ENCODE measurements at places on chromosomes 13 and 19.

DNA sequence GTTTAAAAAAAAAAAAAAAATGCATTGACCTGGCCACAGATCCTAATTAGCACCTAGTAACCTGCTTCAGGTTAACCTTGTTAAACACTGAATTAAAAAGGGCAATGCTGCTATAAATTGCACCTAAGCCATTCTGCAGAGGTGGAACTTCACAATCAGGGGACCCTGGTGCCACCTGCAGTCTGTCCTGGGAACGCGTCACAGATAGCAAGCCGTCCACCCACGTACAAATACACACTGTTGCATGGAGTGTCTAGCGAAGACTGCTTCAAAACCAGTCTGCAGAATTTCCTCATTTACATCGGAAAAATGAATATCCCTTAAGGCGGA, 169.3 kb downstream of the COL4A1 start:
- DNase-seq, result peak; percentile 78

DNA sequence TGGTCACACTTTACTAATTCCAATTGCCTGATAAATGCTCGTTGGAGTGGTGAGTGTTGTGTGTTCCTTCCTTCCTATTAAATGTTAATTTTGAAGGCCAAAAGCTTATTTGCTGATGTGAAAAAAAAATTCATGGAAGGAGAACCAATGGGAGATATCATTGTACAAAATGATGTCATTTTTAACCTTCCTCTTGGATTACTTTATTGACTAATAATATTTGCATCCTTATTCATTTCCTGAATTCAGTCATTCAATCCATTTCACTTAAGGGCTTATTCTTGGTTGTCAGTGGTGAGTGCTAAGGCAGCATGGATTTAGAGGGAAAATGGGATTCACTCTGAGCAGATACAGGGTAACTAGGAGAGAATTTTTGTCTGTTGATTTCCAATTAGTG, 216.0 kb upstream of the HTR2A start:
- DNase-seq, result no peak

DNA sequence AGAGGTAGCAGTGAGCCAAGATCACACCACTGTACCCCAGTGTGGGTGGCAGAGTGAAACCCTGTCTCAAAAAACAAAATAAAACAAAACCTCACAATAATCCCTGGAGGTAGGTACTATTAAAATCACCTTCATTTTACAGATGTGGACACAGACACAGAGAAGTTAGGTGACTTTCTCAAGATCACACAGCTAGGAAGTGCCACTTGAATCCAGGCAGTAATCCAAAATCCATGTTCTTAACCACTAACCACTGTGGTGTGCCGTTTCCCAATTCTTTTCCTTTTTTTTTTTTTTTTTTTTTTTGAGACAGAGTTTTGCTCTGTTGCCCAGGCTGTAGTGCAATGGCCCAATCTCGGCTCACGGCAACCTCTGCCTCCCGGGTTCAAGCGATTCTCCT, 9.0 kb downstream of the PPP1R14A start:
- DNase-seq, result no peak

DNA sequence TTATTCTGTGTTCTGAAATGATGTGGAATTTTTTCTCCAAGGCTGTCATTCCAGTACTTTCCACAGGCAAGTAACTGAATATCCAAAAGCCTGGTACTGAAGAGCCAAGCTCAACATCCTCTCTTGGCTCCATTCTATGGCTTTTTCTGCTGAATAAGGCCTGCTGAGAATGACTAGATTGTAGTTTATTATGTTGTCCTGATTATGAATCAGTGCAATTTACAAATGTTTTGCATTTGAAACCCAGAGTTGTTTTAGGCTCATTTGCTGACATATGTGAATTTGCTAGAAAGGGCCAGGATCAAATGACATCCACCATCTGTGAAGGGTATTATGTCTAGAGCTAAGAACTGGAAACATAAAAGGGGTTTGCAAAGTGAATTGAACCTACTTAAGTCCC, 596.6 kb downstream of the KCTD12 start:
- no peak for DNase-seq

DNA sequence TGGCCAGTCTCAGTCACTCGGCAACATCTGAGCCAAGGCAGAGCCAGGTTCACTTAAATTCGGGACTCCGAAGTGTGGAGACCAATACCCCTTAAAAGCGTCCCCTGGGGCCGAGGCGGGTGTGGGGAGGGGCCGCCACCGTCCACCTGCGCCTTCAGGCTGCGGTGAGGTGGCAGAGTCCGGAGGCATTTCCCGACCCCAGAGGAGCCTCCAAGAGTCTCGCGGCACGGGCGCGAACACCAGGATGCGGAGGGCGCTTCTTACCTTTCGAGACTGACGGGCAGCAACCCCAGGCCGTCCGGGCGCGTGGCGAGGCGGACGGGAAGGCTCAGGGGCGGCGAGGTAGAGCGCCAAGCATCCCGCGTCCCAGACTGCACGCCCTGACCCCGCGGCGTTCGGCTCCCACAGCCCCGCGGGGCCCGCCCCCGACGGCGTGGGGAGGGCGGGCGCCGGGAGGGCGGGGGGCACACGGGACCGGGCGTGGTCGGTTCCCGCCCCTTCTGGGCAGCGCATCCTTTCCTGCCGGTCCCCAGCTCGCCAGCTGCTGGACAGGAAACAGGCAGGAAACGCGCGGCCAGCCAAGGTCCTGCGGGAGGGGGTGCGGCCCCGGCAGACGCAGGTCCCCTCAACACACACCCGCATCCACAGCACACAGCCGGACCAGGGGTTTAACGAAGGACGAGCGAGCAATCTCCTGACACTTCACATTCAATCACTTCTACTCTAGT, at the start of gene THSD1:
Gene THSD1, minus strand, starts transcription at position 406 of the 728 bp plus-strand sequence. CDS start 3,572 bp downstream, outside the sequence.
- peak; percentile 27 for DNase-seq

GRCh38 chr13:29428310-29429181, 166.9 kb downstream of the SLC7A1 start:
- peak; percentile 19 for DNase-seq

- no peak for DNase-seq
These were observed 338 bp downstream of the RGCC start for GRCh38 chr13:41457589-41458186.

Measured in NCI-H345 (cell line).